ENCODE measurements at places on chromosomes 7 and 10. TPM values are rescaled to one million over a fixed set of nuclear protein-coding genes. Genes with fewer than 3 reads are reported as not detected.

Gene SPAM1
- not detected for total RNA-seq

Gene ARHGAP22
- 42.8 TPM for total RNA-seq

Gene PARD3
- total RNA-seq = 68.5 TPM

Gene PLA2G12B
- total RNA-seq = not detected
